Stimulated activated CD8-positive, alpha-beta memory T cell treated with anti-CD3 and anti-CD28 coated beads, Interleukin-2, amount 100 ng/mL, for 1 hour (primary cell): ENCODE measurements at places on chromosomes 5 and 9.

GRCh38 chr9:138075961-138076649 lies 198.5 kb downstream of the CACNA1B start:
- no peak for DNase-seq

DNA sequence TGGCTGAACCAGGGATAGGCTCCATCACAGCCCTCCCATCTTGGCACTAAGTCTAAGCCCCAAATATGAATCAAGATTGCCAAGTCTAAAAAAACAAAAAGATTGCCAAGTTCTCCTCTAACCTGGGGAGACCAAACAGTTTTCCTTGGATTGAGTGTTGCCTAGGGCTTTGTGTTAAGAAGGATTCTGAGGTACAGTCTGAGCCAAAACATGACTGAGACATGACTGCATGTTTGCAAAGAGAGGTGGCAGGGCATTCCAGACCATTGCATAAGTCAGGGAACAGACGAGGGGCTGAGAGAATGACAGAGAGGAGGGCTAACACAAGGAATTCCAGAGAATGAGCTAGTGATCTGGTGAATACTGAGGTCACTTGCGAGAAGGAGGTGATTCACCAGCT lies 11.4 kb downstream of the LAMC3 start:
- no peak for DNase-seq

DNA sequence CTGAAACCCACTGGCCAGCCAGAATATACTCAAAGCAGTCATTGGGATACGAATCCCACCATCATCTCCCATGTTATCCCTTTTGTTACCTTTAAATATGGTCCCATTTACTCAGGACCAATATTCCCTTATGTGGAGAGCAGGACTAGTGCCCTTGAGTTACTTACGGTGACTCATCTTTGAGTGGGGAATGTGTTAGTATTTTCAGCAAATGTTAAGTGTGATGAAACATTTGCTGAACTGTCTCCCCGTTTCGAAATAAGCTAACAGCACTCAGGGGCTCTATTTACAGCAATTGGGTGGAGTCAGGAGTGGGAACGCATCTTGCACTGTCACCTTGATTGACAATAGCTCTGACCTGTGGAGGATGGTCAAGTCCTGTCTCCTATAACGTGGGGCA lies 67.4 kb downstream of the CTSL start:
- DNase-seq: no peak

- no peak for DNase-seq
Observed at GRCh38 chr9:76855015-76855414, 50.9 kb downstream of the PRUNE2 start.

DNA sequence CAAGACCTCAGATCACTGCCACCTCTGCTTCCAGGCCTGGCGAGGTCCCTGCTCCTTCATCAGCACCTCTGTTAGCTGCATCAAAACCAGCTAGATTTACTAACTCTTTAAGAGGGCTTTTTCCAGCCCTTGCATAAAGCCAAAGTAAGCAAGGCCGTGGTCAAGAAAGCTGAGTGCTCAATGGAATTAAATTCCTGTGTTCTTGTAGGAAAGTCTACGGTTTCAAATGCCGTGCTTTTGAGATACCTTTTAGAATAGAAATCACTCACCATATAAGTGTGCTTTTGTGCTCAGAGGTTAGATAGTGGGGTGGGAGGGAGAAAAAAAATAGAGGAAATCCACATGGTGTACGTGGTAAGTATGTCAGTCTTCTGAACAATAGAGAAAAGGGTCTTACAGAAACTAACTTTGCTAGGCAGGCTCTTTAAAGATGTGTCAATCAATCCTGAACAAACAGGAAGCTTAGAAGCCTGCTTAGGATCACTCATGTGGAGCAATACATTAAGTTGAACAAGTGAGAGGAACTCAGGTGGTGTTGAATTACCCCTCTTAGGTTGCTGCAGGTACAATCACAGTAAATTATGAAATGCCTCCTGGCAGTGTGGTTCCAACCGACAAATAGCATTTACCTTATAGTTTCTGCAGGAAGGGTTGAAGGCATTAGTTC lies 79.7 kb downstream of the SEMA6A start:
- DNase-seq: no peak

DNA sequence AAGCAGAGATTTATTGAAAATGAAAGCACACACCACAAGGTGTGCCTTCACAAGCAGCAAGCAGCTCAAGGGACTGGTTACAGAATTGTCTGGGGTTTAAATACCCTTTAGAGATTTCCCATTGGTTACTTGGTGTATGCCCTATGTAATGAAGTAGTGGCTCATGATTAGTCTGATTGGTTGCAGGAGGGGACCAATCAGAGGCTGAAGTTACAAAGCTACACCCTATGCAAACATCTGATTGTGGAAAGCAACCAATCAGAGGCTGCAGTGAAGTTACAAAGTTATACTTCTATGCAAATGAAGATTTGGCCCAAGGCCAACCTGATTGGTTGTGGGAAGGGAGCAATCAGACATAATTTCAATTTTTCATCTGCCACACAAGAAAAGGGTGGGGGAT lies 119.9 kb downstream of the C9orf152 start:
- no peak for DNase-seq

DNA sequence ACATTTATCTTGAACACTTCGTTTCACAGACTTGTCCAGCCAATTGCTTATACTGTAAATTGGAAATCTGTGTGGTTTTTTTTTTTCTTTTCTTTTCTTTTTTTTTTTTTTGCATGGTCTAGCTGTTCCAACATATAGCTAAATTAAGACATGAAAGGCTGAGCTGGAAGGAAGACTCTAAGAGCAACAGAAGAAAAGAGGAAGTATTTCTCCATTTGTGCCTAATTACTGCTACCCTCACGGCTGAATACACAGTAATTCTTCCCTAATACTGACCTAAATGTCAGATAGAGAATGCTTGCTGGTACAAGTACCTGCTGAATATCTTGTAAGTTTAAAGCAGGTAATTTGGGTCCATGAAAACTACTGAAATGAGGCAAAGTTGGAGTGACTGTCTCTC lies 11.0 kb upstream of the HAPLN1 start:
- DNase-seq: no peak

- DNase-seq: no peak
Observed at GRCh38 chr5:178203670-178204181, 607 bp upstream of the HNRNPAB start.

DNA sequence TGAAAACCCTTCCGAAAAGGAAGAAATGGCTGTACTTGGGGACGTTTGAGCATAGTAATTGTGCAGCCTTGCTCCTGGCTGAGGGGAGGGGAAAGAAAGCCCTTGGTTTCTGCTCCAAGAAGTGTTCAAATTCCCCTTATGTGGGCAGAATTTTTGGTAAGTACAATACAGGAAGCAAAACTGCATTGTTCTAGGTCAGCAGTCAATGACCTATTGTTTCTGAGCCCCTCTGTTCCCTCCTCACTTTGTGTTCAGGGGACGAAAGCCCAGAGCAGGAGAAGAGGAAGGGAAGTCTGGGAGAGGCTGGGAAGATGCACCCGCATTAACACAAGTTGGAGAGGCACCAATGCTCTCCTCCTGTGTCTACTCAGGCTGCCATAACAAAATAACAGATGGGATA lies 11.9 kb downstream of the BASP1 start:
- DNase-seq: no peak

DNA sequence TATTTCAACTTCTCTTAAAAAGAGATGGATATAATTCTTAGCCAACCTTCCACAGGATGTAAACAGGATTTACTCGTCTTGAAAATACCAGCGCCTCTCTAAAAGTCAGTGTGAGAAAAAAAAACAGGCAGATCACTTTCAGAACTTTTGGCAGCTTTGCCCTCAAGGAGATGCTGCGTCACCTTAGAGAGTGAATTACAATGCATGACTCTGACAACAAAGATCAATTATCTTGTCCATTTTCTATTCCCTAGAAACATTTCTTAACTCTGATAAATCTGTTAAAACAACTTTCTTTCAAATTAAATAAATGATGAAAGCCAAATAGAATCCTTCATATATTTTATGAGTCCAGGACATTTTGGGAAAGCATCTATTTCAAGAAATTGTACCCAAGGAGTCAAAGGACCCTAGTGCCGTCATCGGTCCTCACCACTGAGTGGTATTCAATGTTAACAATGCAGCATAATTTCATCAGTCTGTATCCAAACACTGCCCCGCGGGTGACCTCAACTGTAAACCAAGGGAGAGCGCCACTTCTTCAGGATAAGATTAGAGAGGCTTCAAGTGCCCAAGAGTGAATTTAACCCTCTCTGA lies 536.0 kb downstream of the PDE4D start:
- DNase-seq: no peak

DNA sequence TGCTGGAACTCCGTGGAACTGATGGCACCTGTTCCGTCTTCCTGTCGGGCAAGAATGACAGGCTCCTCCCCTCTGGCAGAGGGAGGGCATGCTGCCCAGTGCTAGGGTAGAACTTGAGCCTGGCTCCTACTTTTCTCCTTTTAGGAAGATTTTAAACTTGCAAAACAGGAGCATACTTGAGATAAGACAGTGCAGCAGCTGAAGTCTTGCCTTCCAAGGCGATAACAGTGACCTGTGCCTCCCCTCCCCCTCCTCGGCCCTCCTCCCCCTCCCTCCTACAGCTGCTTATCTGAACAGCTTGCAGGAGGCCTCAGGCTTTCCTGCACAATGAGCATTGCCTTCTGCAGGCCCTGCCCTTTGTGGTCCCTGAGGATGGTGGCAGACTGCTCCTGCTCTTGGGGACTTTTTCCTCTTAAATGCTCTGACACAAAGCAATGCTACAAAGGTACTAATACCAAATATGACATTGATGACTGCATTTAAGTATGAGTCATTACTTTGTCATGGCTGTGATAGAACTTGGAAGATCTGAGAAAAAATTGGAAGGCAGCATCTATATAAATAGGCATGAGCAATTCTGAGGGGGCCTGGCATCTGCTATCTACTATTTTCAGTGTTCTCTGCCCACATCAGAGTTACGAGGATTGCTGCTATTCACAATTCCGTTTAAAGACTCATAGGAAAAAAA lies 2.0 kb downstream of the GADD45G start:
- DNase-seq: no peak

DNA sequence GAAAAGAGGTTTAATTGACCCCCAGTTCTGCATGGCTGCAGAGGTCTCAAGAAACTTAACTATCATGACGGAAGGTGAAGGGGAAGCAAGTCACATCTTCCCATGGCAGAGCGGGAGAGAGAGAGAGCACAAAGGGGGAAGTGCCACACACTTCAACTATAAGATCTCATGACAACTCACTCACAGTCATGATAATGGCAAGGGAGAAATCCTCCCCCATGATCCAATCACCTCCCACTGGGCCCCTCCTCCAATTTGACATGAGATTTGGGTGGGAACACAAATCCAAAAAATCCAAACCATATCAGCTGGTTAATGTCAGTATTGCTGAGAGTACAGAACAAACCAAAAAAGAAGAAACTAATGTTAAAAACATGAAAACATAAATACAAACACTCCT lies 120.2 kb downstream of the STARD4 start:
- DNase-seq: no peak

DNA sequence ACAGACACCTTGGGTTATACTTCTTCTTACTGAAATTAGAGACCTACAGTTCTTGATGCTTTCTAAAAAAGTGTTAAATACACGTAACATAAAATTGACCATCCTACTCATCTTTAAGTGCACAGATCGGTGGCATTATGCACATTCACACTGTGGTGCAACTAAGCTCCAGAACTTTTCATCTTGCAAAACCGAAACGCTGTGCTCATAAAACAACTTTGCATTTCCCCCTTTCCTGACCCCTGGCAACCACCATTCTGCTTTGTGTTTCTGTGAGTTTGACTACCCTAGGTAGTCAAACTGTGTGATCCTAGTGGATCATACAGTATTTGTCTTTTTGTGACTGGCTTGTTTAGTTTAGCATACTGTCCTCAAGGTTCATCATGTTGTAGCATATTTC lies 3.9 kb downstream of the MVB12B start:
- no peak for DNase-seq

- no peak for DNase-seq
Observed at GRCh38 chr9:71487061-71487460, 281.3 kb downstream of the CEMIP2 start.

- no peak for DNase-seq
Observed at GRCh38 chr9:112403614-112404201, 23.8 kb downstream of the HSDL2 start.

DNA sequence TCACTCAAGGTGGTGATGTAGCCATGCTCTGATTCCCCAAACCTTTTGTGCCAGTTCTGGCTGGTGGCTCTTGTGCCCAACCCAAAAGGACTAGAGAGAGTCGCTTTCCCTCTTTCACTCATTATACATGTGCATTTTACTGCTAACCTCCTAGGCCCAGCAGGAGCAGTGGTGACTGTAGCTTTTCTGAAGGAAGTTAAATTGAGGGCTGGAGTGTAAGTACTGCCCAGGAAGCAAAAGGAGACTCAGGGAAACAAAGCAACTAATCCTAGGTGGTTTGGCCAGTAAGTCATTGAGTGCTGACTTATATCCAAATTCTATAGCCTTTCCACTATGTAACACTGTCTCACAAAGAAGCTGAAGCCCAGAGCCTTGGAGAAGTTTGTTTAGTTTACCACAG lies 194.4 kb upstream of the ZNF462 start:
- no peak for DNase-seq

DNA sequence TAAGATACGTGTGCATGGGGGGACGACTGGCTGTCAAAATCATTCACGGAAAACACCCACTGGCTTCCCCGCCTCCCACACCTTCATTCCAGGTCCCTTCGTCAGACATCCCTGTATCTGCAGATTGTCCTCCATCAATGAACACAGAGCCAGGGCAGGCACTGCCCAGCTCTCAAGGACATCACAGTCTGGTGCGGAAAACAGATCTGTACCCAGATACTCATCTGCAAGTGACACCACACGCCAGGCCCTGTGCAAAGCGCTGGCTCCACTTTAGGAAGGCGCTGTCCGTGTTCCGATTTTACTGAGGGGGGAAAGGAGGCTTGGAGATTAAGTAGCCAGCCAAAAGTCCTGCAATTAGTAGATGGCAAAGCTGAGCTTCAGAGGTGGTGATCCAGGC lies 72.3 kb downstream of the OLFM1 start:
- no peak for DNase-seq

DNA sequence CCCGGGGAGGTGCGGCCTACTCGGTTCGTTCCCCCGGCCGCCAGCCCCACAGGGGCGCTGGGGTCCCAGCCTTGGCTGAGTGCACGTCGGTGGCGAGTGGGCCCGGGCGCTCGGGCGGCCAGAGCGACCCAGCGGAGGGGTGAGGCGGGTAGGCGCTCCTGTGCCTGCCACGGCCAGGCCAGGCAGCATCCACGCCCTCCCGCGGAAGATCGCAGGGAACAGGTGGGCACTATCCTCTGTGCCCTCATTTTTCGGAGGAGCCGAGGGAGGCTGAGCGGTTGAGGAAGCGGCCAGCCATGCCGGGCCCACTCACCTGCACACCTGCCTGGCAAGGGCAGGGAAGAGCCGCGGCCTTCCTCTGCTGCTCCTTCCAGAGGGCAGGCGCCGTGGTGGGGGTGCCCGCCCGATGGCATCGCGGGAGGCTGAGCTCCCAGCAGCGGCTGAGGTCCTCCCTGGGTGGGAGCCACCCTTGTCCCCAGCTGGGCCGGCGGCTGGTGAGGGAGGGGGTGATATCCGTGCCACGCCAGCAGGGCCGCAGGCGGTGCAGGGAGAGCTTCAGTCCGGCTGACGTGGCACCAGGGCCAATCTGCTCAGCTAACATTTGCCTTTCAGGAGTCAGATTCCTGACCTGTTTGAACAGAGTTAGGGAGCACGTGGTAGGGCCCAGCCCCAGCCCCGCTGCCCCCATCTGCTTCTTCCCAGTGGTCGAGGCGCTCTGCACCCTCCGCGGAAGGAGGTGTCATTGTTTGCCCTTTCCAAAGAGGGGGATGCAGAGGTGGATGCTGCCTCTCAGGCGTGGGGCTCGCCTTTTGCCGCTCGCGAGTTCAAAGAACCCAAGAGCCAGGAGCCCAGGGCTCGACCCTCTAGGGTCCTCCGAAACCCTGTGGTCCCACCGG lies 1.6 kb upstream of the SEC16A start:
- DNase-seq: no peak

- DNase-seq: no peak
Observed at GRCh38 chr9:106869028-106869427, 6.1 kb downstream of the ZNF462 start.
